ENCODE measurements at places on chromosomes 16 and 17. TPM values are rescaled to one million over a fixed set of nuclear protein-coding genes. Genes with fewer than 3 reads are reported as not detected.

Gene C17orf100
- total RNA-seq, result 0.32 TPM

Gene MT4
- not detected for total RNA-seq

Gene MPP2
- 0.74 TPM for total RNA-seq

Gene JUP
- 158 TPM for total RNA-seq

Gene HS3ST3A1
- 9.0 TPM for total RNA-seq

Gene FMNL1
- 41.7 TPM for total RNA-seq

Gene UMOD
- total RNA-seq, result not detected

Gene RAC3
- 19.0 TPM for total RNA-seq

Gene RPTOR
- total RNA-seq, result 19.5 TPM

Gene CHD9
- total RNA-seq, result 31.3 TPM

Gene MYH1
- not detected for total RNA-seq

Gene CYB561
- 15.4 TPM for total RNA-seq

Gene FA2H
- total RNA-seq, result 0.98 TPM

Gene TPSG1
- not detected for total RNA-seq

Gene KRTAP4-6
- not detected for total RNA-seq

Gene KRT31
- not detected for total RNA-seq

Gene CCT6B
- 0.94 TPM for total RNA-seq

Gene PSMD11
- total RNA-seq, result 204 TPM

Gene TEX14
- total RNA-seq, result not detected

Gene OTOP3
- not detected for total RNA-seq

Gene PLEKHH3
- 19.4 TPM for total RNA-seq

Gene TP53TG3
- total RNA-seq, result not detected

Gene PFN1
- total RNA-seq, result 1,088 TPM

Gene CCL14
- total RNA-seq, result not detected

Gene MIEF2
- 5.3 TPM for total RNA-seq

Gene SLC52A1
- 0.12 TPM for total RNA-seq

Gene ITGAL
- total RNA-seq, result not detected

Gene BPTF
- total RNA-seq, result 31.7 TPM

Gene TBC1D3
- not detected for total RNA-seq

Gene CDRT15
- not detected for total RNA-seq

Gene HEATR9
- total RNA-seq, result not detected

Gene NPIPB6
- 0.58 TPM for total RNA-seq

Gene AOC3
- total RNA-seq, result 1.4 TPM

Gene PEX12
- total RNA-seq, result 9.0 TPM

Gene KCNJ2
- total RNA-seq, result 4.3 TPM

Gene CHAD
- not detected for total RNA-seq

Gene CRYBA1
- total RNA-seq, result not detected

Gene ANKRD40CL
- total RNA-seq, result not detected

Gene GAS2L2
- not detected for total RNA-seq
